Left lung (tissue), 14 donors: ENCODE measurements at places on chromosomes 6 and 20. TPM values are rescaled to one million over a fixed set of nuclear protein-coding genes. Genes with fewer than 3 reads are reported as not detected.

DACT2 gene
- total RNA-seq, result 1.4 TPM

GRCh38 chr20:41853806-41854205, 235.6 kb upstream of the CHD6 start:
- peak; percentile 38 for DNase-seq

DNA sequence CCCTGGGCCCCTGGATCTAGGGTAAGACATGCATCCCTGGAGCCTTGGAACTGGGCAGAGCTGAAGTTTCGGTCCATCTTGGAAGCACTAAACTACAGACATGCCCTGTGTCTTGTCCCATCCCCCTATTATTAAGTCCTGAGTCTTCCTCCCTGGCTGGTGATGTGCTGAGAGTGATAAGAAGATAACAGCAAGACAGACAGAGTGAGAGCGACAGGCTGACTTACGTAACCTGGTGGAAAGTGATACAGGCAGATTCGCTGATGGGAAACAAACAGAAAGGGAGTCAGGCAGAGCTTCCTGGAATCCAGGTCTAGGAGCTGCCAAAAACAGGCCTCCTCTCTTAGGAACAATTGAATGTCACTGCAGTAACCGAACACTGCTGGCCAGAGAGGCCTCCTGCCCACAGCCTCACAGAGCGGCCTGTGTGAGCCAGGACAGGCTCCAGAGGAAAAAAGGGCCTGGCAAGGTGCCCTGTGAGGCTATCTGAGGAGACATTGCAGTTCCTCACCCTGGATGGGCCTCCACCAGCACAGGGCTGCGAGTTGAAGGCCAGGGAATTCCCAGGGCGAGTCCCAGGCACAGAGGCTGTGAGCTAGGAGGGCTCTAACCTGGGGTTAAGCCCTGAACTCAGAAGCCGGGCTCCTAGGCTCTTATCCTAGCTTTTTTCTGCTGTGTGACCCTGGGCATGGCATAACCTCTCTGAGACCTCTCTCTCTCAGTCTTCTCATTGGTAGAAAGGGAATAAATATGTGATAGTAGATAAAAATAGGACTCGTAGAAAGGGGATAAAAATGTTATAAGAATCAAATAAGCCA, 34.2 kb upstream of the B4GALT5 start:
- DNase-seq, result peak; percentile 67

BCAS4 gene
- total RNA-seq, result 4.6 TPM

- DNase-seq, result no peak
Measured at GRCh38 chr6:152161501-152161900, 354.0 kb downstream of the ESR1 start.

DNA sequence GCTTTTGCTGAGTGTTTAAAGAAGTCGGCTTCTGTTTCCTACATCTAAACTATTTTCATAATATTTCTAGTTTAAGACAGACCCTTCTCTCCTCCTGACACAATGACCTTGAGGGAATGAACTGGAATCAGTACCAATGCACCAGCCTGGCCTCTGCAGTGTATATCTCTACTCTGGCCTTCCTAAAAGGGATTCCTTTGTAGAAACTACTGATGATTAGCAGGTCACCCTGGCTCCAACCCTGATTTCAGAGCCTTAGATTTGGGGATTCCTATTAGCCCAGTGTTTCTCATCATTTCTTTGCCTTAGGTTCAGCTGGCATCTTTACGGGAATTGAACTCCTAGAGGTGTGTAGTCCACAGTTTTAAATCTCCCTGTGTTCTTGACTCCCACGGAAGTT, 75.4 kb downstream of the ADGRB3 start:
- no peak for DNase-seq

DNA sequence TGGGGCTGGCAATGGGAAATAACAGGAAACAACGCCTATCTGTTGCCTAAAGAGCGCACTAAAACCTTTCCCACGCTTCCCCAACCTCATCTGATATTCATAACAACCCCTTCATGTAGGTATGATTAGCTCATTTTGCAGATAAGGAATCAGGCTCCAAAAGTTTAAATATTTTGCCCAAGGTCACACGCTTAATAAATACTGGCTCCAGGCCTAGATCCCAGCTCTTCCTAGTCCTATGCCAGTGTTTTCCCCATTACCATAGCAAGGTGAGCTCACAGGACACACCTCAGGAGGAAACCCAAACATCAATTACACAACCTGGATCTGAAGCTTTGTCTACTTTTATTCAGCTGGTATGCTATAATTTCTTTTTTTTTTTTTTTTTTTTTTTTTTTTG, 19.6 kb downstream of the MBOAT1 start:
- DNase-seq, result no peak

DEK gene
- 73.8 TPM for total RNA-seq

DNA sequence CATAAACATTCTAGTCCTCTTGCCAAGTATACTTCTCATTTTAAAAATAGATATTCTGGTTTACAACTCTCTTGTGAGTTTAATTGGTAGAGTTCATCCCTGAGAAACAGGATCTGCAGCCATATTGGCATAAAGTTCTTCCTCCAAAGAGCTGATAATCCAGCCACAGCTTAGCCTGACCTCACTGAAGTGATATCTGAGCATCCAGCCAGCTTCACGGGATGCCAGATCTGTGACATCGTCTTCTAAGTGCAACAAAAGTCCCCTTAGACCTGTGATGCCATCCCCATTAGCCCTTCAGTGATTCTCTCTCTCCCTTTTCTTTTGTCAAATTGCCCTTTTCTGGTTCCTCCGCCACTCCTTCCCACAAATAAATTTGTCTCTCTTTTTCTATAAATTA, 180.6 kb upstream of the STXBP5 start:
- no peak for DNase-seq

- no peak for DNase-seq
Measured at GRCh38 chr6:45327956-45328522, at the start of gene RUNX2. TSS of gene RUNX2 (plus strand) at chr6:45328330. CDS start at chr6:45328727, 397 bp downstream.

GRCh38 chr6:36636283-36636682, 42.1 kb downstream of the SRSF3 start:
- DNase-seq, result no peak

GRCh38 chr6:18368277-18369105, 18.7 kb upstream of the RNF144B start:
- no peak for DNase-seq

RAB23 gene
- total RNA-seq, result 14.0 TPM

GRCh38 chr20:60759651-60760050, 492.4 kb upstream of the CDH4 start:
- DNase-seq, result no peak

- no peak for DNase-seq
Measured at GRCh38 chr6:84243240-84243639, 15.8 kb upstream of the CEP162 start.

- no peak for DNase-seq
Measured at GRCh38 chr6:158460602-158461169, 99.2 kb upstream of the TMEM181 start.

GRCh38 chr6:110183292-110183885, 3.2 kb downstream of the CDC40 start:
- DNase-seq, result peak; percentile 34

ZC3H12D gene
- total RNA-seq, result 4.1 TPM

DNA sequence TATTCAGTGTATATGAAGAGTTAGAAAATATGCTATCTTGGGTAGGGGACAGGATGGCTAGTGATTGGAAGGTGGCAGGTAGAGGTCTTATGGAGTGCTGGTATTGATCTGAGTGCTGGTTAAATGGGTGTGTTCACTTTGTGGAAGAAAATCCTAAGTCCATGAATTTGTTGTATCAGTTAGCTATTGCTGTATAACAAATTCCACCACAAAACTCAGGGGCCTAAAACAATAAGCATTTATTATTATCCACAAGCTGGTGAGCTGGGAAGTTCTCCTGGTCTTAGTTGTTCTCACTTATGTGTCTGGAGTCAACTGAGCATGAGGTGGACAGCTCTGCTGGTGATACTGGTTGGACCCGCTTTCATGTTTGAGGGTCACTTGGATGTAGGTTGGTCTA, 212.2 kb upstream of the PLCB4 start:
- DNase-seq, result no peak

DNA sequence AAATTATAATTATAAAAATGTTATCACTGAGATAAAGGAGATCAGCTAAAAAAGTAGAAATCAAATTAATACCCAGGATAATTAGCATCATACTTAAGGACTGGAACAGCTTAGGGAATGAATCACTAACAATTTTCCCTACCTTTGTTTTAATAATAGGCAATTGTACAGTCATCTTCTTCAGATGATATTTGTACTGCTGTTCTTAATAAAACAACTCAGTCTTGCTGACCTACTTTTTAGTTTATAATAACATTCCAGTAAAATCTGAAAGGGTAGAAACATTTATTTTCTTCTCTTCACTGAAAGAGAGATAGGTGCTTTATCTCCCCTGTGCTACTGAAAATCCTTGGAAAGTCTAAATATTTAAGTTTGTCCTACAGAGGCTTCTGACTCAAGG, 271.2 kb upstream of the THEMIS start:
- DNase-seq, result no peak

FOXQ1 gene
- total RNA-seq, result 12.1 TPM

LY6G6F gene
- 1.4 TPM for total RNA-seq

DNA sequence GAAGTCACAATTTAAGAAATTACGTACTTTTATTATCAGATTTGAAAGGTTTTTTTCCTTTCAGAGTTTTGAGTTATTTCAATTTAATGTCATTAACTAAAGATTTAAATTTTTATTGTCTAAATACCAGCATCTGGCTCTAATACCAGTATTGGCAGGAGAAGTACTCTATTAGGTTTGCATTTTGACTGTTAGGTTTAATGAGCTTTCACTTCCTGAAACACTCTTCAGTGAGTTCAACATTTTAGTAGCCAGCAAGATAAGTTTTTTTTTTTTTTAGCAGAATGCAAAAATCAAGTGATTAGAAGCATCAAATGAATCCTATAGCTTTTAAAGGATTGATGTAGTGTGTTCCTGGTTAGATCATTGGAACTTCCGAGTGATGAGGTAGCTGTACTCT, 34.0 kb upstream of the SCGN start:
- no peak for DNase-seq

SNAP91 gene
- total RNA-seq, result 0.20 TPM

DNAH8 gene
- 0.03 TPM for total RNA-seq

- DNase-seq, result no peak
Measured at GRCh38 chr20:34013554-34013953, 19.8 kb downstream of the RALY start.

PTK6 gene
- total RNA-seq, result 7.3 TPM

MEP1A gene
- total RNA-seq, result not detected

RHAG gene
- not detected for total RNA-seq

DNA sequence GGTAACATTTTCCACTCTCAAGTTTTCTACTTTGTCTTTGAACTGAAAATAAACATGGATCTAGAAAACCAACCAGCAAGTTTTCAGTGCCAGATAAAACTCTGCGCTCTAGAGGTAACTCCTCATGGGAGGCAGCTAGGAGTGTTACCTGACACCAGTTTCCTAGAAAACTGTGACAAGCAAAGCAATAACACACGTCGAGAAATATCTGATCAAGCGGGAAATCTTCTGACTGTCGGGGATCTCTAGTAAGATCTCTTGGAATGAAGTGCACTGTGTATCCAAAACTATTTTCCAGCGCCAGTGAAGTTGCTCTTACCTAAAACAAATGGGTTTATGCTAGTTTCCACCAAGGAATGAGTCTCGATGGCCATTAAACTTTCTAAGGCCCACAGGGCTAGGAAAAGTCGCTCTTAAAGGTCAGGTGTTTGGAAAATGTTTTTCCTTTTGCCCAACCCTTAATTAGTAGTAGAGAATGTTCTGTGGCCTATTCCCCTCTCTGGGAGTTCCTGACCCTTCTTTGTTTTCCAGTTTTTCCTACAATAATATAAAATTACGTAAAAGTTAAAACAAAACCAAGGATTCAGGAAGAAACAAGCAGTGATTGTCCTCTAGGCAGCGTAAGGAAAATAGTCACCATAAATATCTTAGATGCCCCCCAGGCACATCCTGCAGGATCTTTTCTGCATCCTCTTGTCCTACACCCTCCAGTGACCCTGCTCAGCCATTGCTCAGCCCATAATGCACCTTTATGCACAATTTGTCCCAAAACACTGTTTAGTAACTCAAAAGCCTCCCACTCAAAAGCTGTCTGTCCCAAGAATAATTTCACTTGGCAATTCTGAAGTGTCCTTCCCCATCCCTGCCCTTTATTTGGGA, 137.7 kb upstream of the AKAP12 start:
- DNase-seq, result no peak

DNA sequence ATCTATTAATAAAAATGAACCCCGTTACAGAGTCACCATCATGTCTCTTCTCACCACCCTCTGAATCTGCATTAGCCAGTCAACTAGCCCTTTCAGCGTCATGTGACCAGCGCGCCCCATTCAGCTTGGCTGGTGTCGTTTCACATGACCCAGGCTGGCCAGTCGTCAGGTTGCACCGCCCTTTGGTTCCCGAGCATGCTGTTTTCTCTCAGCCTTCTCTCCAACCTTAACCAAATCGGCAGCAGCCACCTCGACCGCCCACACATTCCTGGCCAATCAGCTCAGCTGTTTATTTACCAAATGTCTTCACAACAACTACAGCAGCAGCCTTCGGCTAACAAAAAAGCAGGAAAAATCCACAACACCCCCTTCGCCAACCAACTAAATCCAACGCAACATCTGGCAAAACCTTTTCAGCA, 5.6 kb downstream of the SRSF3 start:
- no peak for DNase-seq

- DNase-seq, result peak; percentile 42
Measured at GRCh38 chr20:53857723-53858236, 212.6 kb downstream of the BCAS1 start.
